ENCODE measurements at places on chromosomes 3 and 15.

DNA sequence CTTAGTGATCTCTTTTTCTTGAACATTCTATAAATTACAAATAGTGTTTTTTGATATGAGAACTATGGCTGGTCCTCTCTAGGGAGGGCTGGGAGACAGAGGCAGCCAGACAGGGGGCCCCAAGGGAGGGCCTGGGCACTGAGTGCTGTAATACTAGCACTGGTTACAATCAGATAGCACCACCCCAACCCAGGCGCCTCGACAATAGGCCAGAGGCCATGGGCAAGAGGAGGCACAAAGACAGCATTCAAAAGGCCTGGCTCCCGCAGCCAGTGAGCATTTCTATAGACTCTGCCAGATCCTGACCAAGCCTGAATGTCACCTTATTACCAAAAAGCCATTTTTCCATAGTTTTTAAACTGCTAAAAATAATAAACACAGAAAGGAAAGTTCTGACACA, 158.5 kb downstream of the THRB start:
- DNase-seq = no peak

GRCh38 chr3:148604270-148605085, 93.2 kb upstream of the AGTR1 start:
- DNase-seq = no peak

- DNase-seq = no peak
Observed at GRCh38 chr15:96702589-96702988, 372.1 kb downstream of the NR2F2 start.

DNA sequence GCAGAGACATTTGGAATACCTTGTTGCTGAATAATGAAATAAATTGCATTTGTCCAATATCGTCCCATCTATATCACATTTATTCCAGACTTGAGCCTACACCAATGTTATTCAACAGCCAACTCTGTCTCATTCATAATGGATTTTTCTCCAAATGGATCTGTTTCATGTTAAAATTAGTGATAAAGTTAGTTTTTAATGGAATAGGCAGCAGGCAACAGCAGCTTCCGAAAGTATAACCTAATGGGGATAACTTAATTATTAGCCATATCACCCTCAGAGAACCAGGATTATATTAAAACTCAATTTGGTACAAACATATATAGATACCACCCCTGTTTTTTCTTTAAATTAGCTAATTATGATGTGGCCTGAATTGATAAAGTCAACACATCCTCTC, 86.5 kb upstream of the ICE2 start:
- DNase-seq = no peak

DNA sequence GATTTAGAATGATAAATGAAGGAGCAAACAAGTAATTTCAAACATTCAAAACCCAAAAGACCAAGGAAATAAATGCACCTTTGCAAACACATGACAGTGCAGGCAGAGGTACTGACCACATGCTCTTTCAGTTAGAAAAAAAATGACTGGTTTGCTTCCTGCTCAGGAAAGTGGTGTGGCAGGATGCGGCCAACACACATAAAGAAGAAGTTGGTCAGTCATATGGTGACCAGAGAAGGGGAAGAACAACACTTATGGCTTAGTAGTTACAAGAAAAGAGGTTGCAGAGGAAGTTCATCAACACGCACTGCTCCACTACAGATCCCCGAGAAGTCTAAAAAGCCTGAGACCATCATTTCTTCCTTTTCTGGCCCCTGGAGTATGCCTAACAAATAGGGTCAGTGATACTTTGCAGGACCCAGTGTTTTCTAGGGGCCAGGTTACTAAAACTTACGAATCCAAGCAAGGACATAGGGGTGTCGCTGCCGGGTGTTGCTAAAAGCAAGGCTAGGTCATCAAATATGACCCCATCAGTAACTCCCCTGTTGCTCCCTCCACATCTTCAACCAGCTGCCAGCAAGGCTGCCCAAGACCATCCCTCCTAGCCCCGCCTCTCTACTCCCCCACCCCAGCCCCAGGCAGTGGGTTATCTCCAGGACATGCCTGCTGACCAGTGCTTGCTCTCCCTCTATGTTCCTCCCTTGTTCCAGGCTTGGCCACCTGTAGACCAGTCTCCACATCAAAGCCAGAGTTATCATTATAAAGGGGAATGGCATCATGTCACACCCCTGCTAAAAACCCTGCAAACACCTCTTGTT, 11.2 kb downstream of the ATP8B4 start:
- no peak for DNase-seq

GRCh38 chr15:53189860-53190259, 399.7 kb upstream of the ONECUT1 start:
- DNase-seq = no peak

DNA sequence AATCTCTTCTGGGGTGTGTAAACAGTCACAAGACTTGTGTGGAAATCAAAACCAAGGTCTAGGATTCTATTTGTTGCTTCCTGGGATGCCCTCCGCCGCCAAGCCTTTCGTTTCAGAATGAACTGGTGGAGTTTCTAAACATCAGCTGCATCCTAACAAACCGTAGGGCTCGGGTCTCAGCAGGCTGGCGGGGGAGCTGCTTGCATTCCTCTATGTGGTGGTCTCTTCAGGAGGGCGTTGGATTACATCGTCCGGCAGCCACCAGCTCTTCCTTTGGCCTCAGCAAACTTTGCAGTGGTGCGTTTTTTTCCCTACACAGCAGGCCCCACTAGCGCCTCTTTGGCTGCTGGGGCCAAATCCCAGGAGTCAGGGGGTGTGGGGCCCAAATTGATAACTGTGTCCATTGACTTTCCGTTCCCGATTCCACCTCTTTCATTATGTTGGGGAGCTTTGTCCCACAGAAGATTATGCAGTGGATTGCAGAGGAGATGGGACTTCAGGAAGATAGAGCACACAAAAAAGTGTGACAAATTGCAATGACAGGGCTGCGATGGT, 390.0 kb upstream of the NR2F2 start:
- no peak for DNase-seq

DNA sequence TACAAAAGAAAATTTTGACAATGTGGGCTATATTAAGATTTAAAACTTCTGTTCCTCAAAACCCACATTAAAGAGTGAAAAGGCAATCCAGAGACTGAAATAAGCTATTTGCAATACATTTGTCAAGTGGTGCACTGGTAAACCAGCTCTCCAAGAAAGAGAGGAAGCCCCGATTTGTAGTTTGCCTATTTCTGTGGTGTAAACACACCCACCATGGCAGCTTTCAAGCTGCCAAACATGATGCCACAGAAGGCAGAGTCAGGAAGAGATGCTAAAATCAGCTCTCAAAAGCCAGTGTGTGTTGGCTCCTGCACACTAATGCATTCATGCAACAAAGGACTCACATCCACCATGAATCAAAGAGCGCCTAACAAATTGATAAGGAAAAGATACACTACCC, 17.5 kb downstream of the RFTN1 start:
- no peak for DNase-seq

- no peak for DNase-seq
Observed at GRCh38 chr3:48423241-48423882, 6.5 kb downstream of the PLXNB1 start.

GRCh38 chr3:132872711-132873110, 150.5 kb upstream of the NPHP3 start:
- no peak for DNase-seq

DNA sequence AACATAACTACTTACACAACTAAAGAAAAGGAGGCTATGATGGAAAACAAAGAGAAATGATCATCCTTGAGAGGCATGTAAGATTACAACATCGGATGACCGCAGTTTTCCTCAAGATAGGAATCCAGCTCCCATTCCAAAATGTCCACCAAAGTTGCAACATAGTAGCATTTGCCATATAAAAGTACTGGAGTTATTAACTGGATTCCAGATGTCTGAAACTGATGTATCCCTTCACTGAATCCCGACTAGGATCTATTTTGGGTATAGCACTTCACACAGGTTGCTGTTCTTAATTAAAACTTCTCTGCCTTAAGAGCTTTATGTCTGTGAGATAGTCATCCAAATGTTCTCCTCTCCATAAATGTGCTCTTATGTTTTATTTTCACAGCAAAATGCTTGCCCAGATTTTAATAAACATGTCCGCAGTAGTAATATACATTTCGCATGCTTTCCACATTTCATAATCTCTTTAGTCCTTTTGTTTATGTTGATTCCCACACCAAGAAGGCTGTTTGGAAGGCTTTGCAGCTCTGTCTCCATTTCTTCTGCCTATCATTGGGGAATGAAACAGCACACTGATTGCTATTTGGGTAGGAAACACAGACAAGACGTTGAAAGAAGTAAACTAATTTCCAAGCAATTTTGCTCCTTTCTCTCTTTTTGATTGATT, 716.5 kb upstream of the CFAP20DC start:
- no peak for DNase-seq

- no peak for DNase-seq
Observed at GRCh38 chr3:188689101-188689574, 482.6 kb upstream of the TPRG1 start.

DNA sequence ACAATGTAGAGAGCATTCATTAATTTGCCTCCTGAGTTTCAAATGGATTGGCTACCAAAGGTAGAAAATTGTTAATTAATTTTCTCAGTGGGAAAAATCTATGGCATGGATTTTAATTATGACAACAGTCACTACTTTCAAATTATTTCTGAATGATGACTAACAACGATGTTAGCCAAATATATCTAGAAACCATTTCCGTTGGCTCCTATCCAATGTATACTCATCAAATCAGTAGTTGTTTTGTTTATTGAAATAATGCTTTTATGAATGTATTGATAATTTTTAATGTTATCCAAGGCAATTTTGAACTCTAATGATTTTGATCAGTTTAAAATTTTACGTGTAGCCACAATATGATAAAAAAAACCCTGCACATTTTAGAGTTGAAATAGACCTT, 333.4 kb downstream of the NAALADL2 start:
- no peak for DNase-seq

DNA sequence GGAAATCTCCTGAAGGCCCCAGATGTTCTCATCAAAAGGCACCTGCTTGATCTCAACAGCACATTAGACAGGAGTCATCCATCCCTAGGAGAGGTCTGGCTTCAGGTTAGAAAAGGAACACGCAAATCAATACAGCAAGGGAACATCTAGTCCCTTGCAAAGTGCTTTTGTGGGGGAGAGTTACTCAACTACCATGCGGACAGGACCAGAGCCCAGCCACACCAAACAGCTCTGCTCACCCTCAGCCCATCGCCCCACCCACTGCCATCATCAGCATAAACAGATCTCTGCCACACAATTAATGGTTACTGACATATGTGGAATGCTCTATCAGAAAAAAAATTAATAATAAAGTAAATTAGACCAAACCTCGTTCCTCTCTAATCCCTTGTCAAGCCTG, 85.6 kb downstream of the MYLK start:
- DNase-seq = no peak

DNA sequence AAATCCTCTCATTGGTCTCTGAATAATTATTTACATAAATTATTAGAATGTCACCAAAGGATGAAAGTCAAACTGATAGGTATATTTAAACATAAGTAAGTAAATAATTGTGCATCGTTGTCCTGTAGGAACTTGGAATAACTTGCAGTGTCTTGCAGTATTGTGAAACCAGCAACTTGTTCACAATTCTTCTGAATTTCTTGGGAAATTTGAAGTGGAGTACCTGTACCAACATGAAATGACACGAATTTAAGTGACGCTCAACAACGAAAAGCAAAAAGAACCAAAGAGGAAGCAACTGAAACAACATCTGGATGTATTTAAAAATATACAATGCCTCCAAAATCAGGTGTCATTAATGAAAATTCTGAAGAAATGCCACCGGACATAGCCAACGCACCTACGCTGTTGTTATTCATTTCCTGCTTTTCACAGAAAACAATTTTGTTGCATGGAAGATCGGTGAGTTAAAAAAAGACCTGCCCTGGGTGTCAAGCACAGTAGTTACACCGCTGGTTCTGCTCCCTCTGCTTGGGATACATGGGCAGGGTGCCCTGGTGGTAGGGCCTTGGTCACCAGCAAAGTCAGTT, 112.5 kb downstream of the RPLP1 start:
- no peak for DNase-seq

- DNase-seq = no peak
Observed at GRCh38 chr3:149816986-149817385, 4.0 kb downstream of the RNF13 start.

DNA sequence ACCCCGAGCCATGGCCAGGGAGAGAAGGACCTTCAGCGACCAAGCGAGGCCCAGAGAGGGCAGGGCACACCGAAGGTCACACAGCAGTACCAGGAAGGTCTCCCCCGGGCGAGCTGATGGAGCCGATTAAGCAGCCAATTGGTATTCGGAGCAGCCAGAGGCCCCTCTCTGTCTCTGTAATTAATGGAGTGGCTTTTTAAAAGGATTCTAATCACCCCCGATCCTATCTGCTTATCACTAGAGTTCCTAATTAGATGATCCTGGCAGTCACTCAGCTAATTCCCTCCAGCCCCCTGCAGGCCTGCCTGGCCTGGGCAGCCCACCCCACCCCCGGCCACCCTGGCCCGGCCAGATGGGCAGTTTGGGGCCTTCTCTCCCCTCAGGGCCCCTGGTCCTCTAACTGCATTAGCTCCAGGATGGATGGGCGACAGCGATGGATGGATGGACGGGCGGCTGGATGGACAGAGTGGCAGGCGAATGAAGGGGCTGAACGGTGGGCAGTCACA, 1.6 kb upstream of the DNAJB8 start:
- no peak for DNase-seq

GRCh38 chr3:160735826-160736225, 20.2 kb upstream of the PPM1L start:
- no peak for DNase-seq

DNA sequence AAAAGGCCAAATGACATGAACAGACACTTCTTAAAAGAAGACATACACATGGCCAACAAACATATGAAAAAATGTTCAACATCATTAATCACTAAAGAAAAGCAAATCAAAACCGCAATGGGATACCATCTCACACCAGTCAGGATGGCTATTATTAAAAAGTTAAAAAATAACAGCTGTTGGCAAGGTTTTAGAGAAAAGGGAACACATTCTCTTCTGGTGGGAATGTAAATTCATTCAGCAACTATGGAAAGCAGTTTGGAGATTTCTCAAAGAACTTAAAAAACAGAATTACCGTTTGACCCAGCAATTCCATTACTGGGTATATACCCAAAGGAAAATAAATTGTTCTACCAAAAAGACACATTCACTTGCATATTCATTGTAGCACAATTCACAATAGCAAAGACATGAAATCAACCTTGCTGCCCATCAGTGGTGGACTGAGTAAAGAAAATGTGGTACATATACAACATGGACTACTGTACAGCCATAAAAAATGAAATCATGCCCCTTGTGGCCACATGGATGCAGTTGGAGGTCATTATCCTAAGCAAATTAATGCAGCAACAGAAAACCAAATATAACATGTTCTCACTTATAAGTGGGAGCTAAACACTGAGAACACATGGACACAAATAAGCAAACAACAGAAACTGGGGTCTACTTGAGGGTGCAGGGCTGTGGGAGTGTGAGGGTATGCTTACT, 190.7 kb upstream of the MCTP2 start:
- no peak for DNase-seq

All from left forelimb (tissue), 1 donor.